Pancreas (tissue), 10 donors: ENCODE measurements at places on chromosomes 7 and 10. TPM values are rescaled to one million over a fixed set of nuclear protein-coding genes. Genes with fewer than 3 reads are reported as not detected.

DNA sequence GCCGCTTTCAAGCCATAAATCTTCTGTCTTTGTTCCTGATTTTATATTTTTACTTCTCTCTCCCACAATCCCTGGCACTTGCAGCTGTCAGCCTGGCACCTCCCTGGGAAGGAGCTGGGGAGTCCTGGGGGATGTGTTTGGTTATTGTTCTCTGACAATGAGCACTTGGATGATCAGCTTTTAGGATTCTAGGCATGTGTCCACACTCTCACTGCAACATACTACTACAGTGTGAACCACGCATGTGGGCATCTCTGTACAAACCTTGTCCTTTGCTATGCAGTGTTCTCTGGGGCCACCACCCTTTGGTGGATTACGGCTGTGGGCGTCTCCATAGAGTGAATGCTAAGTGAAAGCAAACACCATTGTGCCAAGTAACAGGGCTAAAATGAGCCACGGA is 168.4 kb upstream of the KMT2E start:
- no peak for DNase-seq
- no peak overlapping the region for H3K27ac ChIP-seq
- H3K4me1 ChIP-seq, result no peaks in the 10 kb centered on the region
- H3K27me3 ChIP-seq, result no peaks in the 10 kb centered on the region

DNA sequence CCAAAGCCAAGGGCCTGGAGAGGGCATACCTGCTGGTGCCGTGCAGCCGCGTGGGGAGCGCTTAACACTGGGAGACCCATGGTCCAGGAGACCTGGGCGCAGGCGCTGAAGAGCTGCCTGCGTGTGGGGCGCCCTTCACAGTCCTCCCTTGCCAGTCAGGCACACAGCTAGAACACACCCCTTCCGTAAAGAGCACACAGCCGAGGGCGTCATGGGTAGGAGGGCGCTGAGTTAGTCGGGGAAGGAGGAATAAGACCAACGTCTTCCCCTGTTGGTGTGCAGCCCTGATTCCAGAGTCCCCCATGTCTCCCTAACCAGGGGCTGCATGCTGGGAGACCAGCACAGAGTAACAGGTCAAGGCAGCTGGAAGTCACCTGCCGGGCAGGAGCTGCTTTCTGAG is 273.9 kb downstream of the USP6NL start:
- no peak for DNase-seq
- H3K27me3 ChIP-seq, result no peaks in the 10 kb centered on the region
- H3K4me3 ChIP-seq, result no peak overlapping the region
- no peaks in the 10 kb centered on the region for H3K4me1 ChIP-seq
- H3K27ac ChIP-seq, result no peak overlapping the region

GRCh38 chr10:110221721-110222261 is 14.4 kb downstream of the MXI1 start:
- H3K4me1 ChIP-seq, result peaks cover 30% of the 10 kb centered on the region
- H3K27ac ChIP-seq, result peak overlapping the region; percentile 73
- DNase-seq, result peak; percentile 84
- no peaks in the 10 kb centered on the region for H3K27me3 ChIP-seq
- no peaks in the 10 kb centered on the region for H3K36me3 ChIP-seq

- no peak for DNase-seq
- H3K36me3 ChIP-seq, result no peaks in the 10 kb centered on the region
- H3K27me3 ChIP-seq, result peaks cover 20% of the 10 kb centered on the region
- H3K4me1 ChIP-seq, result no peaks in the 10 kb centered on the region
Measured at GRCh38 chr7:19116121-19117090, 1.0 kb downstream of the TWIST1 start.

DNA sequence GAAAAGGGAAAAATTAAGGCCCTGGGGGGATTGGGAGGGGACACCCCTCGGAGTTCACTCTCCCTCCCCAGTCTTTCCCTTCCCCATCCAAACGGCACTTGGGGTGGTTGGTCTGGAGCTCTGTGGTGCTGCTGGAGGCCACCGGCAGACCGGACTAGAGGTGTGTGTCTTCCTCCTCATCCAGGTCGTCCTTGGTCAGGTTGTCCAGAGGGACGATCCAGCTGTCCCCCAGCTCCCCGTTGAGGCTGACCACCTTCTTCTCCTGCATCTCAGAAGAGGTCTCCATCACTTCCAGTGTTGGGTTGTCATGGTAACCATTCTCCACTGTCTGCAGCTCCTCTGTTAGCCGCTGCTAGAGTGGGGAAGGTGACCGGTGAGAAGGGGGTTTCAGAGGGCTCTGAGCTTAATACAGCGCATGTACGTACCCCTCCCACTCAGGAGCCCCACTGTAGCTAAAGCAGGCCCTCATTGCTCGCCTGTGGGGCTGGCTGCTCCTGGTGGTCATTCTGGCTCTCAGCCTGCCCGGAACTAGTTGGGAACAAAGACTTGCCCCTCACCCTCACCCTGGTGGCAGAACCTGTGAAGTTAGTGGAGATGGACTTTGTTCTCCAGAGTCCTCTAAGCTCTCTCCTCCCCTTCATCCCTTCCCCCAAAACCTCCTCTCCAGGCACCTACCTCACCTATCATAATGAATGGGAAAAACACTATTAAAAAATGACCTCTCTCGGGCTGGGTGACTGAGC is 52.1 kb downstream of the PODXL start:
- H3K4me3 ChIP-seq, result no peak overlapping the region
- H3K36me3 ChIP-seq, result no peaks in the 10 kb centered on the region
- no peaks in the 10 kb centered on the region for H3K27me3 ChIP-seq
- H3K4me1 ChIP-seq, result peaks cover 5% of the 10 kb centered on the region

GRCh38 chr7:39969431-39969830 is 19.4 kb downstream of the CDK13 start:
- DNase-seq, result no peak
- H3K27me3 ChIP-seq, result no peaks in the 10 kb centered on the region
- no peak overlapping the region for H3K27ac ChIP-seq
- no peak overlapping the region for H3K4me3 ChIP-seq

GRCh38 chr10:95451568-95452524 is 109.3 kb downstream of the SORBS1 start:
- no peak for DNase-seq
- no peaks in the 10 kb centered on the region for H3K4me1 ChIP-seq
- no peak overlapping the region for H3K4me3 ChIP-seq
- H3K27ac ChIP-seq, result no peak overlapping the region
- no peaks in the 10 kb centered on the region for H3K27me3 ChIP-seq

DGKI gene
- 0.05 TPM for polyA plus RNA-seq

DNA sequence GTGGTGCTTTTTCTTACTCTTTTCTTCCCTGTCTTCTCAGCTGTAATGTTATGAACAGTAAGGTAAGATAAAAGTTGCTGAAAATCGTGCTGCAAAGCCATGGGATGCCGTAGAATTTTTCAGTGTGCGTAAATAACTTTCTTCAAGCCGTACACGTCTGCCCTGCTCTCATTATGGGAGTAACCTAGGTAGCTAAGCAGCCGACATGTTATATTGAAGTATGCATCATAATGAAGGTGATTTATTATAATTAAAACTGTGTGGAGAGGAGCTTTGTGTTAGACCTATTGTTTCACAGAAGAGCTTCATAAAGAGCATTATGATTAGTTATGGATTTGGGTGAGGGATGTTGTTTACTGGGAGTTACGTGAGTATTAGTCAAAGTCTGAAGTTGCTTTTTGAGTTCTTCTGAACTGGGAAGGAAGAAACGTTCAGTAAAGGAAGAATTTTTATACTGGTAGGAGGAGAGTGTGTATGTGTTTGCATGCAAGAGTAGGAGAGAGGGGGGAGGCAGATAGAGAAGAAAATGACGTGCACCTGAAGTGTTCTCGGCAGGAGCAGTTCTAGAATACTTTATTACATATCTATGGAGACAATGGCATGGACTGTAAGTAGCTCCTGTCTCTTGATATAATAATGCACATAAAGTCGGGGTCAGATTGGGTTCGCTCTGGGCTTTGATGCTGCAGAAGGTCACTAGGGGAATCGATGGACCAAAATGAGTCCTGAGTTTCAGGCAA is 56.3 kb downstream of the POU6F2 start:
- no peak overlapping the region for H3K27ac ChIP-seq
- H3K36me3 ChIP-seq, result no peaks in the 10 kb centered on the region
- H3K4me3 ChIP-seq, result no peak overlapping the region
- H3K27me3 ChIP-seq, result no peaks in the 10 kb centered on the region
- DNase-seq, result no peak
- no peaks in the 10 kb centered on the region for H3K4me1 ChIP-seq

DNA sequence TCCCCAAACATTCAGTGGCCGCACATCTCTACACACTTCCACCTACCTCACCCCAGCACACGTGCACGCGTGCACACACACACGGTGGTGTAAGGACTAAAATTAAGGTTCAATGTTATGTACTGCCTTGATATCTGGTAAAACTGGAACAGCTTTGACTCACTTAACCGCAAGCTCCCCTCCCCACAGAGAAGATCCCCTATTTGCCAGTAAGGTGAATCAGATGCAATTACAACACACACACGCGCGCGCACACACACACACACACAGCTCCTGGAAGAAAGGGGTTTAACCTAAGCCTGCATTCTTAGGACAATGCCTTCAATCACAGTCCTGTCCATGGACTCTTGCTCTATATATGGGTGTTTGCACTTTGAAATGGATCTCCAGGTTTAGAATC is 25.5 kb upstream of the VPS41 start:
- DNase-seq, result no peak
- H3K27ac ChIP-seq, result no peak overlapping the region
- H3K27me3 ChIP-seq, result no peaks in the 10 kb centered on the region
- no peak overlapping the region for H3K4me3 ChIP-seq
- no peaks in the 10 kb centered on the region for H3K36me3 ChIP-seq

GALNT17 gene
- polyA plus RNA-seq, result 3.4 TPM

GRCh38 chr7:108415821-108416536 is 40.3 kb downstream of the NRCAM start:
- no peaks in the 10 kb centered on the region for H3K36me3 ChIP-seq
- H3K27me3 ChIP-seq, result no peaks in the 10 kb centered on the region

GRCh38 chr10:113274176-113274829 is 278.6 kb upstream of the HABP2 start:
- no peak for DNase-seq
- H3K27ac ChIP-seq, result peak overlapping the region; percentile 36
- no peaks in the 10 kb centered on the region for H3K4me1 ChIP-seq
- H3K27me3 ChIP-seq, result no peaks in the 10 kb centered on the region

DNA sequence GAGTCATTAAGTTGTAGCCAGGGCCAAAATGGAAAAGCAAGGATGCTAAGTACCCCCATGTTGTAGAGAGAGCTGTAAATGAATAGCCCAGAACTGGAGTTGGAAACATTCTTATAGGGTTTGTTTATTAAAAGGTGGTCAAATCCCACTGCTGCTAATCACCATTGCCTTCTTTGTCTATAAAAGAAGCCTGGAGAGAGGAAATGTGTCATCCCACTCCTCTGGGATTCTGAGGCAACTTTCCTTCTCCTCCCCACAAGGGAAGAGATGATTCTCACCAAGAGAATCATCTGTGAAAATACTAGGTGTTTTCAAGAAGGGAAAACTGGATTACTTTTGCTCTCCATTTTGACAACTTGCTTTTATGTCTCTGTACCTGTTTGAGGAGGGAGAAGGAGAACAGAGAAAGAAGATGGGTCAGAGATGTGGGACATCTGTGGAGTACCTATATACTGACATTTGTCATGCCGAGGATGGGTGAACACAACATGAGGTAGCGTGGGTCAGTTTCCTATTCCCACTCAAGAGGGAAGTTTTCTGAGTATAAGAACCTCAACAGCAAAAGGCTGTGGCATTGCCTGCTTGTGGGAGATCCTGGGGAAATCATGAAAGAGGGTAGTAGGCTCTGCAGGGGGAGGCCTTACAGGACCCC is 262.2 kb downstream of the KIF20B start:
- DNase-seq, result no peak
- no peaks in the 10 kb centered on the region for H3K36me3 ChIP-seq
- no peak overlapping the region for H3K27ac ChIP-seq
- no peaks in the 10 kb centered on the region for H3K27me3 ChIP-seq
- no peaks in the 10 kb centered on the region for H3K4me1 ChIP-seq
- no peak overlapping the region for H3K4me3 ChIP-seq

- no peak for DNase-seq
- H3K36me3 ChIP-seq, result no peaks in the 10 kb centered on the region
- H3K27ac ChIP-seq, result peak overlapping the region; percentile 89
- no peaks in the 10 kb centered on the region for H3K27me3 ChIP-seq
- peaks cover 41% of the 10 kb centered on the region for H3K4me1 ChIP-seq
- H3K4me3 ChIP-seq, result peak overlapping the region; percentile 72
Measured at GRCh38 chr10:110007161-110007700, 553 bp upstream of the ADD3 start.

- H3K36me3 ChIP-seq, result no peaks in the 10 kb centered on the region
- H3K4me3 ChIP-seq, result no peak overlapping the region
- no peak overlapping the region for H3K27ac ChIP-seq
- DNase-seq, result no peak
- peaks cover 32% of the 10 kb centered on the region for H3K4me1 ChIP-seq
- H3K27me3 ChIP-seq, result no peaks in the 10 kb centered on the region
Measured at GRCh38 chr7:131330299-131330698, 2.6 kb downstream of the MKLN1 start.

CYP26C1 gene
- 0.05 TPM for polyA plus RNA-seq
